ENCODE measurements at places on chromosomes 1 and 21. TPM values are rescaled to one million over a fixed set of nuclear protein-coding genes. Genes with fewer than 3 reads are reported as not detected.

Gene SPATA46
- total RNA-seq = not detected

GRCh38 chr1:215923129-215923824 is 356.2 kb downstream of the KCTD3 start:
- DNase-seq = no peak

- no peak for DNase-seq
Observed at GRCh38 chr1:61122389-61122788, 40.0 kb downstream of the NFIA start.

DNA sequence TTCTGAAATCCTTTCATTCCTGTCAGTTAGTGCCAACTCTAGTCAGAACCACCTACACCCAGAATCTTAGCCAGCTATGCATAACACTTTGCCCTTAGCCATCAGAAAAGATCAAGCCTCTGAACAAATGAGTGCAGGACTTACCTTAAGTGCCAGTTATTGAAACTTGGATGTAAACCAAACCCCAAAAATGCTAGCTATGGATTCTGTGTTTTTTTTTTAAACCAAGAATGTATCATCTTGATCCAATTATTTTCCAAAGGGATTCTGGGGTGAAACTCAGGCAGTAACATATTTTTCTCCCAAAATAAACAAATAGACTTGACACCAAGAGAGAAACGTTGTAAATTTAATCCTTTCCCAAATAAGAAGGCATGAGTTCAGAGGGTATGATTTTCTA is 538.6 kb upstream of the ADAMTS5 start:
- DNase-seq = no peak

Gene PTPN7
- total RNA-seq = 68.4 TPM

DNA sequence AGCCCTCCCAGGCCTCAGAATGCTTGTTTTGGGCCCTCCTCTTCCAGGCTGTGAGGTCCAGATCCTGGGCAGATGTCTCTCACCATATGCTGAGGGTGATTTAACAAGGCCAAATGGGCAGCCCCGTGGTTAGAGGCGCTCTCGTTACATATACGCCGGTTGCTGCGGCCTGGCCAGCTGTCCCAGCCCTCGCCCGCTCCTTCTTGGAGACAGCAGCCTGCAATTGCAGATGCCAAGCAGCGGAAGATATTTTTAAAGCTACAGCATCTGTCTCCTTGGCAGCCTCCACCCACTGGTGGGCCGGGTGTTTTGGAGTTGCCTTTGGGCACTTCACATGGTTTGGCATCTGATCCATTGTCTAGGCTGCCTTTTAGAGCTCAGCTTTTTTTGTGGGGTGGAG is 178.8 kb upstream of the NFIA start:
- no peak for DNase-seq

Gene CDK18
- total RNA-seq = 1.3 TPM

DNA sequence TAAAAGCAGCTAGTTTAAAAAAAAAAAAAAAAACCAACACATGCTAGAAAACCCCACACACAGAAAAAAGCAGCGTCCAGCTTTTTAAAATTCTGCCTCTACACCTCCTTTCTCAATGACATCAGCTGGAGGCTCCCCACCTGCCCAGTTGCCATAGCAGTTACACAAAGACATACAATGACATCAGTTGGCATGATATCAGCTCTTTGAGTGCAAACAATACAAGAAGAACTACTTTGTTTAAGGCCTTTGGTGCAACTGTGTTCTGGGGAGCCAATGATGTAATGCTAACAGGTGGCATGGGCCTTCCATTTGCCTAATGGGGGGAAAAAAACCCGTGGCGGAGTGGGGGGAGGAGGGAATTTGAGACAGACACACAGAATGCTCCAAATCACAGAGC is 32.9 kb downstream of the DUSP10 start:
- DNase-seq = peak; percentile 72

- DNase-seq = no peak
Observed at GRCh38 chr1:34612091-34612827, 142.6 kb upstream of the GJB5 start.
